NT2/D1 (cell line): ENCODE measurements at places on chromosomes 16 and 17.
A peak's percentile ranks its signal among the peaks of the same experiment; 100 is the strongest.

DNA sequence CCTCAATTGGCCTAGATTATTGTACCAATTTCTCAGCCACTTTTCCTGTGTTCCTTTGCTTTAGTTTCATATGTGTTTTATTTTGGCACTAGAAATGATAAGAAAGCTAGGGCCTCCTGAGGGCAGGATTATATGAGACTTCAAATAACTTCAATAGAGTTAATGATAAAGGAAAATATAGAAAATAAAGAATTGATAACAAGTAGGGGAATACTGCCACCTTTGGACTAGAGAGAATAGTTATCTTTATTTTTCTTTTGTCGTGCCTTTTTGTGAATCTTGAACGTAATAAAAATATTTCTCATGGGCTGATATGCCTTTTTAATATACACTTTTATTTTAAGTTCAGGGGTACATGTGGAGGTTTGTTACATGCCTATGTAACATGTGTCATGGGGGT lies 29.3 kb upstream of the RBL2 start:
- no peak for DNase-seq

GRCh38 chr16:83878838-83879237 lies 20.1 kb upstream of the MLYCD start:
- DNase-seq: no peak

- no peak for DNase-seq
Observed at GRCh38 chr17:30360086-30360808, 18.5 kb upstream of the CPD start.

- peak; percentile 47 for DNase-seq
Observed at GRCh38 chr17:76278952-76279741, 14.0 kb downstream of the UBALD2 start.

GRCh38 chr16:80720804-80721371 lies 83.5 kb downstream of the CDYL2 start:
- DNase-seq: no peak

GRCh38 chr16:14569213-14569612 lies 60.8 kb downstream of the PARN start:
- DNase-seq: no peak

GRCh38 chr16:53745753-53746266 lies 41.9 kb downstream of the FTO start:
- DNase-seq: no peak

GRCh38 chr17:28741358-28742349 lies 2.2 kb upstream of the TRAF4 start:
- no peak for DNase-seq

DNA sequence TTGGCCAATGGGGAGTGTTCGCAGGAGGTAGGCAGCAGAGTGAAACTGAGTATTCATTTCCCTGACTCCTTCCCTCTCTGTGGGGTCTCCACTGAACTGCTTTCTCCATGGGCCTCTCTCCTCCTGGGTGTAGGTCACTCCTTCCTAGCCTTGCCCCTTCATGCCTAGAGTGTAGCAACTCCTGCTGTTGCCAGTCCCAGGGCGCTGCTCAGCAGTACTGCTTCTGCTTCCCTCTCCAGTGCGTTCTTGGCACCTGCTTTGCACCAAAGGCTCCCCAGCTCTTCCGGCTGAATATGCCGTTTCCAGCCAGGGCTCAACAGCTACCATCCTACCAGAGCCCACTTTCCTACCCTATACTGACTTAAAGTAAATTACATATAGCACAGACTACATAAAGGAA lies 92.2 kb downstream of the MAF start:
- DNase-seq: no peak

DNA sequence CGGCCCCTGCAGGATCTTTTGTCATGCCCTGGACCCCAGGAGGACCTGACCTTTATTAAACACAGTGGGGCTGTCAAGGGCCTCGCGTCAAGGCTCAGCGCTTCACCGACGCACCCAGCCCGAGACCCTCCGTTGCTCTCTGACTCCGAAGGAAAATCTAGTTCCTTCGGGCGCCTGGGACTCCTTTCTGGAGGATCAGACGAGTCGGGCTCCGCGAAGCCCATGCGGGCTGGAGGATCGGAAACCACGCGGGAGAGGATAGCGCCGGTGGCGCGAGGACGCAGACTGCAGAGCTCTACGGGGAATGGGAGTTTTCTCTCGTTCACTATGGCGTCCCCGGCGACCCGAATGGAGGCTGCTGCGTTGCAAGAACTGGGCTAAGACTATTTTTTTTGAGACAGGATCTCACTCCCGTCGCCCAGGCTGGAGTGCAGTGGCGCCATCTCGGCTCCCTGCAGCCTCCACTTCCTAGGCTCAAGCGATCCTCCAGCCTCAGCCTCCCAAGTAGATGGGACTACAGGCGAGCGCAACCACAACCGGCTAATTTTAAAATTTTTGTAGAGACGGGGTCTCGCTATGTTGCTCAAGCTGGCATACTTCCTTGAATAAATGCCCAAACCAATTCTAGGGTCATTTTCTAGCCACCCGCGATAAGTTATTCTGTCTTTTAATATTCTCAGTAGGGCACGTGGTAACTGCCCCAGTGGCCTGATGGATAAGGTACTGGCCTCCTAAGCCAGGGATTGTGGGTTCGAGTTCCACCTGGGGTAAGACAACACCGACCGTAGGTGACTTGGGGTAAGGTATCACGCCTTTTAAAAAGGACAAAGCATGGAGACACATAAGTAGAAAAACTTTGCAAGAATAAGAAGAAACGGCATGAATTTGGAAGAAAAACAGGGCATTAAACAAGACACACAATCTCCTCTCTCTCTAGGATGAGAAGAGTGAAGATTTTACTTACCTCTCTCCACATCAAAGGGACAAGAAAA lies 5.5 kb downstream of the OR1F1 start:
- no peak for DNase-seq

- no peak for DNase-seq
Observed at GRCh38 chr17:48463526-48463925, 33.5 kb upstream of the SKAP1 start.

- DNase-seq: no peak
Observed at GRCh38 chr16:57510016-57510871, 24.0 kb upstream of the DOK4 start.
